ENCODE measurements at places on chromosomes 16 and 17. TPM values are rescaled to one million over a fixed set of nuclear protein-coding genes. Genes with fewer than 3 reads are reported as not detected.

Gene GP1BA
- not detected for polyA plus RNA-seq

Gene MCRIP1
- 28.2 TPM for polyA plus RNA-seq

Gene SEPTIN12
- not detected for polyA plus RNA-seq

Gene HOXB6
- 0.49 TPM for polyA plus RNA-seq

Gene KIF2B
- polyA plus RNA-seq = not detected

Gene GFAP
- not detected for polyA plus RNA-seq

Gene SLC2A4
- 0.02 TPM for polyA plus RNA-seq

Gene EVI2B
- 3.4 TPM for polyA plus RNA-seq

DNA sequence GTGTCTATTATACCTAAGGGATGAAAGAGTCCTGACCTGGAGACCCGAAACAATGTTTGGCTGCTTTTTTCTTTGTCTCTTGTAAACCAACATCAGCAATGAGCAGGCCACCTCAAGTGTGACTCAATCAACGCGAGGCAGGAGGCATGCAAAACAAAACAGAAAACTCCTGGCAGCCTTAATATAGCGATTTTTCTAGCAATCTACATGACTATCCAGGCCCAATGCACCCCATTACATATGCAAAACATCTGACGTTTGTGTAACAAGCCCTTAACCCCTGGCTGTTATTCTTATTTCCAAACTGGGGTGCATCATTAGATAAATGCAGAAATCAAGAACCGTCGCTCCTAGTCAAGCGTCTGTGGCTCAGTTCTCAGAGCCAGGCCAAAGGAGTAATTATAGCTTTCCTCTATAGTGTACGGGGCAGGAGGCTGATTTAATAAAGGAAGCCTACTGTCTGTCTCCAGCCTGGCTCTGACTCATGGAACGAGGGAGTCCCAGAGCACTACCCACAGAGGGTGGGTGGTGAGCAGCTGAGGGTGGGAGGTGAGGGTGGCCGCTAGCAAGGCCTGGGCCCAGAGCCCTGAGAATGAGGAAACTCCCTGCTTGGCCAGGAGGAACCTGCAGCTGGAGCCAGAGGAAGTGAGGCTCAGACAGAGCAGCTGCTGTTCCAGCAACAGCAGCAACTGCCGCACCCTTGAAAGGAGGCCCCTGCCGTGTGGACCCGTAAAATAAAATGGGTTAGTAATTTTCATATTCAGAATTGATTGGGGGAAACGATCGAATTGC is 43.9 kb downstream of the CHD9 start:
- peak; percentile 79 for DNase-seq

DNA sequence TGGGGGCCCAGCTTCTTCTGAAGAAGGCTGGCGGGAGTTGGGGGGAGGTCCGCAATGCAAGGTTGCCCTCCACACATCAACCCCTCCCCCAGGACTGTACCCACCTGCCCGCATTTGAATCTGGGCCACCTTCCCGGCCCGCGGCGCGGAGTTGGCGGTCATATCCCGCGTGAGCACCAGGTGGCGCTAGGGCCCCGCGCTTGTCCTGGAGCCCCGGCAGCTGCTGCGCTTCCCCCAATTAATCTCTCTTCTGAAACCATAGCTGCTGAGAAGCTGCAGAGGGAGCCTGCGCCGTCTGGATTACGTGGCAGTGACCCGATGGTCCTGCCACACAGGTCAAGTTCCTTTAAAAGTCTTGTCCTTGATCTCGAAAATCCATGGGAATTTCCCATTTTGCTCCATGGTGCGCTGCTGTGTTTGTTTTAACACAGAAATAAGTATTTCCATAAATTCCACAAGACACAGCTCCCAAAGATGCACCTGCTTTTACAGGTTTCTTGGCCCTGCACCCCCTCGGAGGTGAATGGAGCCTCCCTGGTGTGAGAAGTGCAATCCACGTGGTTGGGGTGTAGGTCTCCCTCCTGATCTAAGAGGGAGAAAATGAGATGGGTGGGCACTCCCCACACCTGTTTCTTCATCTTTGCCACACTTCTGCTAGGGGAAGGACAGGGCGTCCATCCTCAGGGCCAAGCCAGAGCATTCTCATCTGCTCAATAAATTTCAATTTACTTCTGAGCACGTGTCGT is 22.1 kb downstream of the COX4I1 start:
- DNase-seq = peak; percentile 49

GRCh38 chr17:73746314-73747073 is 102.2 kb upstream of the SDK2 start:
- no peak for DNase-seq

DNA sequence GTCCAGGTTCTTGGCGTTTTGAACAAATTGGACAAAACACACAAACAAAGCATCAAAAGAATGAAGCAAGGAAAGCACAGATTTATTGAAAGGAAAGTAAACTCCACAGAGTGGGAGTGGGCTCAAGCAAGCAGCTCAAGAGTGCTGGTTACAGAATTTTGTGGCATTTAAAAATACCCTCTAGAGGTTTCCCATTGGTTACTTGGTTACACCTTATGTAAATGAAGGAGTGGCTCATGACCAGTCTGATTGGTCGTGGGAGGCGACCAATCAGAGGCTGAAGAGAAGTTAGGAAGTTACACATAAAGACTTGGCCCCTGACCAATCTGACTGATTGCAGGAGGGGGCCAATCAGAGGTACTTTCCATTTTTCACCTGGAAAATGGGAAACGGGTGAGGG is 1373.8 kb upstream of the GOT2 start:
- no peak for DNase-seq

DNA sequence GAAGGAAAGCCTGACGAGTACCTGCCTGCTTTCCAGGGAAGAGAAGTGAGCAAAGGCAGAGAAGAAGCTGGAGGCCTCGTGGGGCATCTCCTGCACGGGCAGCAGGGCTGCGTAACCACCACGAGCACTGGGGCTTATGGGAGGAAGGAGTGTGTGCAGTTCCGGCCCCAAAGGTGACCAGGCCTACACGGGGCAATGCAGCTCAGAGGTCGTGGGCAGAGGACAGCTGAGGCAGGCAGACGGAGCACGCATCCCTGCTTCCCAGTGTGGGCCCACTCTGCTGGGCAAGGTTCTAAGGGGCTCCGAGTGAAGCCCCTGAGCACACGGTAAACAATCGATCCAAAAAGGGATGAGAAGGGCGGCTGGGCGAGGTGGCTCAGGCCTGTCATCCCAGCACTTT is 109.7 kb downstream of the ANKRD11 start:
- no peak for DNase-seq

DNA sequence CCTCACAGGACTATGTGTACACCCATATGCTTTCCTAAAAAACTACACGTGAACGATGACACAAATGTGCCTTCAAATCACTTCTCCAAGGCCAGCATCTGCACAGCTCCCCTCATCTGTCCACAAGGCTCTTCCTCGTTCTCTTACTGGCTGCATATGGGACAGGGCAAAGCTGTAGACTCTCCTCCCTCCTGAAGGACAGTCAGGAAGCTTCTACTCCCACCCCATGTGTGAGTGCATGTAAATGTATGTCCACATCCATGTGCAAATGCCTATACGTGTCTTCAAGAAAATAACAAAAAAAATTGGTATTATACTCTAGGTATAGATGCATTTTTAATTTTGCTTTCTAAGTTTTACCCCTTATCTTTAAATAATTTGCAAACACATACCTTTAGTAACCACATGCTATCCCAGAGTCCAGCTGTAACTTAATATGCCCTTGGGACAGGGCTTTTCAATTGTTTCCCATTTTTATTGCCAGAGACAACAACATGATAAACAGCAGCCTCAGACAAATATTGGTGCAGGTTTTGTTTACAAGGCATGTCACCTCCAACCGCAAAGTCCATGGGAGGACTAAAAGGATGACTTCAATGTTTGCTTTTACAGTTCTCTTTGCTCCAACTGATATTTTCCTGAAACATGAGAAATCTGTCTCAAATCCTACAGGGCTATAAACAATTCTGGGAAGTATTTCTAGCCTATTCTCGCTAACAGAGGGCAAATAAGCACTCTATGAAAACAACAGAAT is 31.6 kb upstream of the FAAP100 start:
- no peak for DNase-seq

DNA sequence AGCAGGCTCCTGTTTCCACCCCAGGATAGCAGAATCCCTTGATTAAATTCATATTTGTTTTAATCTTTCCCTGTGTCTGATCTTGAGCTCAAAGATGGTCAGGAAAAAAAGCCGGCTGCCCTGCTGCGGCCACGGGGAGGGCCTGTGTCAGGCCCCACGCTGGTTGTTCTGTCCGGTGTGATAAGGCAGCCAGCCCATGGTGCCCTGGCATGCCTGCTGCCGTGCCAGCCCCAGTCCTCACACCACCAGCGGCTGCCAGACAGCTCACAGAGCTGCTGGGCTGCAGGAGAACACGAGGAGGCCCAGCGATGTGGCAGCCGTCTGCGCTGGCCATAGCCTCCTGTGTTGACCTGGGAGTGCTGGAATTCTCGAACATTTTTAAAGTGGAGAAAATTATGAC is 34.7 kb upstream of the BRD7 start:
- no peak for DNase-seq

- peak; percentile 14 for DNase-seq
Measured at GRCh38 chr17:65220732-65221131, 83.6 kb downstream of the RGS9 start.

GRCh38 chr17:71753070-71753469 is 367.8 kb upstream of the SOX9 start:
- DNase-seq = no peak

DNA sequence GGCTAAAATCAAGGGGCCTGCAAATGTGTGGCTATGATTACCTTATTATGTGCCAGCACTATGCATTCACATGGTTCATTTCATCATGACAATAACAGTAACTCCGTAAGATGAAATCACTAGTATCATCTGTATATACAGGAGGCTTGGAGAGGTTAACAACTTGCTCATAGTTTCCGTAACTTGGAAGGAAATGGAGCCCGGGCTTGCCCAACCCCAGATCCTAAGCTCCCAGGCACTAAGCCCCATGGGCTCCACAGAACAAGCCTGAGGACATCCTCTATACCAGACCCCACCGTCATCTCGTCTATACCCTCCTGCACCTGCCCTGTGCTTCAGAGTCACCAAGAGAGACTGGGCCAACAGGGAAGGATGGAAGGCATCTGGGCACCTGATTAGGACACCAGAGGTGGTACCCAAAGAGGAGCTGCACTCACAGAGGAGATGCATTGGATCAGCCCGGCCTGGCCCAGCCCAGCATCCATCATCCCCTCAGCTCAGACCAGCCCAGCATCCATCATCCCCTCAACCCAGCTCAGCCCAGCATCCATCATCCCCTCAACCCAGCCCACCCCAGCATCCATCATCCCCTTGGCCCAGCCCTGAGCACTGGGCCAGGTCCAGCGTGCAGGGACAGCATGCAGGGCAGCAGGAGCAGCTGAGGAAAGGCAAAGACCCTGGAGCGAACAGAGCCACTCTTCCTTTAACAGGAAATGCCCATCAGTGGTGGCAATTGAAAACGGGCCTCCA is 28.5 kb downstream of the NSMCE1 start:
- DNase-seq = no peak

GRCh38 chr17:60730273-60730672 is 52.6 kb downstream of the BCAS3 start:
- DNase-seq = no peak

DNA sequence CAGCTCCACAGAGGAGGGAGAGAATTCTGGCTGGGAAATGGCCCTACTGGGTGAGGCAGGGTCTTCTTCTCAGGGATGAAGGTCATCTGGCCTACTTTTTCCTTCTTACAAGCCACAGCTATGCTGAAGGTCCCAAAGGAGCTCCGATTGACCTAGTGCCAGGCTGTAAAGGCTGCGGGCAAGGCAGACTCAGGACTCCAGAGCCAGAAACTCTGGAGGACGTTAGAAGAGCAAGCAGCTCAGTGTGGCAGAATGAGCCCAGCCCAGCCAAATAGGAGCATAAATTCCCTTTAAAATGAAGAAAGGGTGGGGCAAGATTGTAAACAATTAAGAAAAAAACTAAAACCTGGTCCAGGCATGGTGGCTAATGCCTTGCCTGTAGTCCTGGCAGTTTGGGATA is 20.1 kb upstream of the CNOT1 start:
- DNase-seq = no peak

- no peak for DNase-seq
Measured at GRCh38 chr16:17294856-17295255, 175.9 kb downstream of the XYLT1 start.

GRCh38 chr17:17198281-17198680 is 7.9 kb downstream of the PLD6 start:
- DNase-seq = no peak

- no peak for DNase-seq
Measured at GRCh38 chr16:82119405-82119804, 50.6 kb downstream of the MPHOSPH6 start.

DNA sequence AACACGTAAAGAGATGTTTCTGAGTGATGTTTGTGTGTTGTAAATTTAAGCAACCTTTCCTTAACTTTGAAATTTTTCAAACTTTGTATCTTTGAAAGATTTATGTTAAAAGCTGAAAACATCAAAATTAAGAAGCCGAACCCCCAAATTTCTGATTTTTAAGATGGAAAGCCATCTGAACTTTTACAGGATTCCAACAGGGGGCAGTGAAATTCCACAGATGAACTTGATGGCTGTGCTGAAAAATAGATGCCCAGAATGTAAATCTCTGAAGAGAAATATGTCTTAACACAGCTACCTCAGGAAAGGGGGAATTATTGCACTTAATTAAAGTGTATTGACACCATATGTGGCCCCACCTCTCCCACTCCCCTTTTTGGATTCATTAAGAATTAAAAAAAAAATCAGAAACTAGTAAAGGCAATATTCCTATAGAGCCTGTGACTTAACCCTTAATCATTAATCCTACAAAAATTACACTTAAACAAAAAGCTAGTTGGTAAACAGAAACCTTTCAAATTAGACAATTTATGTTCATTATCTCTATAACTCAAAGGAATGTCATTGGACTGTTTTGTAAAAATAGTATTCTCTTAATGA is 597.9 kb downstream of the KCNJ2 start:
- DNase-seq = peak; percentile 9

GRCh38 chr17:517181-517580 is 164.6 kb upstream of the RPH3AL start:
- DNase-seq = no peak

GRCh38 chr17:20180661-20181060 is 171.5 kb downstream of the SPECC1 start:
- DNase-seq = no peak

GRCh38 chr16:21611198-21611555 is 11.8 kb downstream of the METTL9 start:
- DNase-seq = no peak

All from mammary epithelial cell (primary cell).